GM12878 (cell line): ENCODE measurements at places on chromosomes 2 and 18. TPM values are rescaled to one million over a fixed set of nuclear protein-coding genes. Genes with fewer than 3 reads are reported as not detected.

The SLC9A4 gene
- total RNA-seq: 0.05 and 0.10 TPM in 2 replicates

The BARD1 gene
- total RNA-seq: 45.7 and 47.2 TPM in 2 replicates

The DQX1 gene
- 0.85 and 0.98 TPM in 2 replicates for total RNA-seq

The ERICH2 gene
- not detected in 2 replicates for total RNA-seq

The SLC25A52 gene
- not detected in 2 replicates for total RNA-seq

The CCBE1 gene
- total RNA-seq: 0.08 and 0.49 TPM in 2 replicates
